ENCODE measurements at places on chromosomes 4 and X. TPM values are rescaled to one million over a fixed set of nuclear protein-coding genes. Genes with fewer than 3 reads are reported as not detected.

The DKK2 gene
- 0.56 TPM for total RNA-seq

The CXCL8 gene
- total RNA-seq = 59.5 TPM

The SUPT20HL2 gene
- total RNA-seq = not detected

The FATE1 gene
- total RNA-seq = not detected

The MAGEA12 gene
- total RNA-seq = not detected

The ABCG2 gene
- 0.61 TPM for total RNA-seq

The RBM41 gene
- total RNA-seq = 18.0 TPM

The CD40LG gene
- 0.77 TPM for total RNA-seq

The CLGN gene
- not detected for total RNA-seq

The PHKA1 gene
- total RNA-seq = 0.24 TPM

The FAM133A gene
- not detected for total RNA-seq

The SLITRK4 gene
- total RNA-seq = 0.65 TPM

The ATP11C gene
- total RNA-seq = 24.0 TPM

The UGT2B11 gene
- total RNA-seq = not detected

The LRIT3 gene
- 0.10 TPM for total RNA-seq

The SPANXC gene
- total RNA-seq = not detected

The CTPS2 gene
- total RNA-seq = 5.2 TPM

The KLHL13 gene
- total RNA-seq = 0.73 TPM
